ENCODE measurements at places on chromosomes 16 and 17.

DNA sequence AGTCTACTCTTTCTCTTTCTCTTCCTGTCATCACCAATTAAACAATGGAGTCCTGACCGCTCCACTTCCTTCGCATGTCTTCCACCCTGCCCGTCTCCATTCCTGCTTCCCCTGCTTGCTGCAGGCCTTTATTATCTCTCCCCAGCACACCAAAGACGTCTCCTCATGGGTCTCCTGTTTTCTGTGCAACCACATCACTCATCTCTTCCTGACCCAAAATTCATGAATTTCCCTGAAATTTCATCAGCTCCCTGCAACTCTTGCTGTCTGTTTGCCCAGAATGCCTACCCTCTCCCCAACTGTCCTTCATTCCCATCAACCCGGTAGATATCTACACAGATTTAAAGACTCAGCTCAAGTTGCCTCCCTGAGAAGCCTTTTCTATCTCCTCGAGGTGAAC lies 76.7 kb upstream of the ALOX12 start:
- DNase-seq, result no peak

DNA sequence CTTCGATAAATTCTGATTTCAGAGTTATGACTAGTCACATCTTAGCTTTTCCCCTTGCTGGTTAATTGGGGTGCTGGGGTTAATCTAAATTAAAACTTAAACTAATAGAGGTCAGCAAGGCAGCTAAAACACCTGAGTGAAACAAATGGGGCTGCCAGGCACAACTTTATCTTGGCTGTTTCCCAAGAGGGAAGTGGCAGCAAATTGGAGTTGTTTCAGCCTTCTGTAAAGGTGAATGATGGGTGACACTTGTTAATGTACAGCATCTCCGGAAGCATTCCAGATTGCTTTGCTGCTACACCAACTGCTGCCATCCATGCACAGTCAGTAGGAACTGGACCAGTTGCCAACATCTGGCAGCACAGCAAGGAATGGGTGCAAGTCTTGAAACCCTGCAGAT lies 43.9 kb downstream of the AATF start:
- no peak for DNase-seq

DNA sequence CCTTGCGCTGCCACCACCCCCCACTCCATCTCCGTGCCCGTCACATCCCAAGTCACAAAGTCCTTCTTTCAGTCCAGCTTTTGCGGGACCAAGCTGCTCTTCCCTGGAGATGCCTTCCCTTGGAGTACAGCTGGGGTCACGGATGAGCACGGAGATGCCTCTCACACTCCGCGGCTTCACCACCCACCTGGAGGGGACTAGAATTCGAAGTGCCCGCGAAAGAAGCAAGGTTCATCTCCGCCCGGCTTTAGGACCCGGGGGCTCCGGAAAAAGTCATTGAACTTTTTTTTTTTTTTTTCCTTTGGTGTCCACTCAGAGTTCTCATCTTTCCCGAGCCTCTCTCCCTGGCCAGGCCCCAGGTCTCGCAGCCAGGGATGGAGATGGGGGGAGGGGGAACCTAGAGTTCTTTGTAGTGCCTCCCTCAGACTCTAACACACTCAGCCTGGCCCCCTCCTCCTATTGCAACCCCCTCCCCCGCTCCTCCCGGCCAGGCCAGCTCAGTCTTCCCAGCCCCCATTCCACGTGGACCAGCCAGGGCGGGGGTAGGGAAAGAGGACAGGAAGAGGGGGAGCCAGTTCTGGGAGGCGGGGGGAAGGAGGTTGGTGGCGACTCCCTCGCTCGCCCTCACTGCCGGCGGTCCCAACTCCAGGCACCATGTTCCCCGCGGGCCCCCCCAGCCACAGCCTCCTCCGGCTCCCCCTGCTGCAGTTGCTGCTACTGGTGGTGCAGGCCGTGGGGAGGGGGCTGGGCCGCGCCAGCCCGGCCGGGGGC lies at the start of gene FKBP10:
Gene FKBP10, plus strand, starts transcription at position 624 of the 771 bp plus-strand sequence. Its CDS starts 31 bp downstream, at position 655.
- DNase-seq, result no peak

- no peak for DNase-seq
Measured at GRCh38 chr17:56587298-56587697, 6.2 kb upstream of the NOG start.

DNA sequence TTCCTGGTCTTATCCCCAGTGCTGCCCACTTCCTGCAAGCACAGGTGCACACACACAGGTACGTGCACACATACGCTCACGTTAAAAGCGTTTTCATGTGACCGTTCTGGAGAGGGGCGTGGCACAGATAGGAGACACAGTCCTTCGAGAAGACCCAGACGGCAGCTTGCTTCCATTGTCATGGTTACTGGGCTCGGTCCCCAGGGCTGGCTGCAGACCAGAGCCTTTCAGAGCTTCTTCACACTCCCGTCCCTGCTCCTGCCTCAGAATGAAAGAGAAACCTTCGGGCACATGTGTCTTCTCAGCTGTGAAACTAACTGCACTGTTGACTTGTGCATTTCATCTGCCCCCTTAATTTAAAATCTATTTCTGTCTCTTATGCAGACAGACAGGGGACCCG lies 154.2 kb downstream of the PITPNC1 start:
- DNase-seq, result no peak

DNA sequence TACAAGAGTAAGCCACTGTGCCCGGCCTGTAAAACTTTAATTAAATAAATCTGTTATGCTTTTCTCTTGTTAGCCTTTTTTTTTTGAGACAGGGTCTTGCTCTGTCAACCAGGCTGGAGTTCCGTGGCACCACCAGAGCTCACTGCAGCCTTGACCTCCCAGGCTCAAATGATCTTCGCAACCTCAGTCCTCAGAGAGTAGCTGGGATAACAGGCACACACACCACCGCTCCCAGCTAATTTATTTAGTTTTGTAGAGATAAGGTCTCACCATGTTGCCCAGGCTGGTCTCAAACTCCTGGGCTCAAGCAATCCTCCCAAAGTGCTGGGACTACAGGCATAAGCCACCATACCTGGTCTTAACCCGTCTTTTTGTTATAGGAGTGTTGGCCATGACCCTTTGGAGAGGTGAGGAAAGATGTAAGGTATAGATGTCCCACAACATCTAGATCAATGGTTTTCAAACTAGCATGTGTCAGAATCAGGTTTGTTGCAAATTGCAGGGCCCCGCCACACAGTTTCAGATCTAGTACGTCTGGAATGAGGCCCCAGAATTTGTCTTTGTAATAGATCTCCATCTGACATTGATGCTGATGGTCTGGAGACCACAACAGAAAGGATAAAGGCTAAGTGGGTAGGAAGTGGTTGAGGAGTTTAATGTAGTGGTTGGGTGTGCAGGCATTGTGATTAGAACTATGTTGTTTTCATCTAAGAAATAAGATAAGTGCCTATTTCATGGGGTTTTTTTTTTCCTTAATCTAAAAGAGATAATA lies 4.3 kb upstream of the GGA2 start:
- no peak for DNase-seq

GRCh38 chr17:79837888-79838521 lies 1.2 kb downstream of the CBX4 start:
- no peak for DNase-seq

- peak; percentile 10 for DNase-seq
Measured at GRCh38 chr17:49523706-49524472, 28.8 kb downstream of the NGFR start.

DNA sequence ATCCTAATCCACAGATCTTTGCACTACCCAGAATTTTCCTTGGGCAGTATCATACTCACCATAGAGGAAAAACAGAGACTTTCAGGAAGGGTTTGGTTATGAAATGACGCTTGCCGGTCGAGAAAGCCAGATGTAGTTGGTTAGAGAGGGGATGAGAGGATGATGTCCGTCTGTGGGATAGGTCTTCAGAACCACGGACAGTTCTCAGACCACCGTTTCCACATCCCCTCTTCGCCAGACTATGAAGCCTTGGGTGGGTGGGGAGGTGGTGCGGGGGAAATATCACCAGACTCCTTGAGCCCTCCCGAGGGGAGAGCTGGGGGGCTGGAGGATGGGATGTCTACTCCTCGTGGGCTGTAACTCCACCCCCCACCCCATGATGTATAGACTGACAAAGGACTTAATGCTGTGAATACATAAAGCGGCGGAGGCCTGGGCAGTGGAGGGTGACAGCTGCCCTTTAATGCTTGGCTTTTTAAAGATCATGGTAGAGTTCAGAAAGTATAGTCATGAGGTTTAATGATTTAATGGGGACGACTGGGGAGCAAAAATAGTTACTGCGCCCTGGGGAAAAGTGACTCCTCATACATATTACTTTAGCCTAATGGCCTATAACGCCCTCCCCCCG lies 96.6 kb downstream of the MRM1 start:
- no peak for DNase-seq

DNA sequence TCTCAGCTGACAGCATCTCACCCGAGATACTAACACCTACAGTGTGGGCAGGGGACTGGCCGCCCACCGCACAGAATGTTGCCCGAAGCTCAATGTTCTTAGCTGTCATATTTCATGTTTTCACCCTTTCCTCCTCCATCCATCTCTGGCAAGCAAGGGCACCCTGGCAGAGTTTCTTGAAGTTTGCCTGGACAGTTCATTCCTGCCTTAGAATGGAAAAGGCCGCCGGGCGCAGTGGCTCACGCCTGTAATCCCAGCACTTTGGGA lies 37.6 kb upstream of the TEX2 start:
- no peak for DNase-seq

DNA sequence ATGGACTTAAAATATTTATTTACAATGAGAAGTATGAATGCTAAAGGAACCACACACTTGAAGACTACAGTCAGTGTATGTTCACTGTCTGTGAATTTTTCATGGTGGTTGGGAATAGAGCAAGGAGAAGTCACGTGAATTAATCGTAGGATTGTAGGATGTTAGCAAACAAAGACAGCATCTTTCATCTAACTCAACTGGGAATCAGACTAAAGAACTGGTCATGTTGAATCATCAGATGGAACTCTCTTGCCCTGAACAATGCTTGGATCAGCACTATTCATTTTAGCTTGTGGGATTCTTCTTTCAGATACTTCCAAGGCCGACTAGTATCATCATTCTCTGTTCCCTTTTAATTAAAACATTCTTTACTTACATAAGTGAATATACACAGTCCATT lies 18.1 kb downstream of the KCNJ2 start:
- no peak for DNase-seq

DNA sequence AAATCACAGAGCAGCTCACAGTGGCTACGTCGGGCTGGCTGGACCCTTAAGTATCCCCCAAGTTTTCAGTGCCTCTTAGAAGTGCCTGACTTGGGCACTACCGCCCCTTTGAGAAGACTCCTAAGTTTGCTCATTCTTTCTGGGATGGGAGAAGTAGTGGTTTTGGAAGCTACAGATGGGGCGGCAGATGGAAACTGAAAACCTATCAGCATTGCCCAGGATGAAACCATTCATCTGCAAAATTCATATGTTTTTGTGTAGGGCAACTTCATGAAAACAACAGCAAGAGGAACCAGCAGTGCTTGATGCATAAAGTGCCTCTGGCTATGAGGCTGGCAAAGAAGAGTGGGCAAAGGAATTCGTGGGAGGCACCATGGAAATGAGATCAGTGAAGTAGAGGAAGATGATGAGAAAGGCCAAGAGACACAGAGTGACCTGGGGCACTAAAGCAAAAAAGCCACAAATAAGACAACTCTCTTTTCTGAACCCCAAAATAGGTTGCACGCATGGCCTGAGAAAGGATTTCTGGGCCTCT lies 277.1 kb downstream of the XYLT1 start:
- DNase-seq, result no peak
